ENCODE measurements at places on chromosomes 6 and 20. TPM values are rescaled to one million over a fixed set of nuclear protein-coding genes. Genes with fewer than 3 reads are reported as not detected.

The CTCFL gene
- not detected for total RNA-seq

The SLC17A1 gene
- not detected for total RNA-seq

- no peak for DNase-seq
Observed at GRCh38 chr20:37331060-37331857, 14.7 kb upstream of the SRC start.

DNA sequence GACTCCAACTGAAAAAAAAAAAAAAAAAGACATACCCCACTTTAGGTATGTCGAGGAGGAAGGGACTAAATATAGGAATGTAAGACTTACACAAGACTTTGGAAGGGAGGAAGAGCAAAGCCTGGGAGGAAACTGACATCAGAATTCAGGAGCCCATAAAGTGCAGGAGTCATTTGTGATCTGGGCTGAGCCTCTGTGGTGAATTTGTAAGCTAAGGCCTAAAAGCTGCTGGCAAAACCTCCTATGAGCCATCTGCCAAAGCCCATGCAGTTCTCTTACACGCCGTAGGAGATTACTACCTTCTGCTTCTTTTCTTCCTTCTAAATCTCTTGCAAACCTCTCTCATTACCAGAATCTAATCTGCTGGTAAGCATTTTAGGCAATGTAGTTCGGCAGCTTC, 52.0 kb upstream of the THEMIS start:
- no peak for DNase-seq

GRCh38 chr20:48262955-48263354, 477.7 kb upstream of the SULF2 start:
- DNase-seq = no peak

DNA sequence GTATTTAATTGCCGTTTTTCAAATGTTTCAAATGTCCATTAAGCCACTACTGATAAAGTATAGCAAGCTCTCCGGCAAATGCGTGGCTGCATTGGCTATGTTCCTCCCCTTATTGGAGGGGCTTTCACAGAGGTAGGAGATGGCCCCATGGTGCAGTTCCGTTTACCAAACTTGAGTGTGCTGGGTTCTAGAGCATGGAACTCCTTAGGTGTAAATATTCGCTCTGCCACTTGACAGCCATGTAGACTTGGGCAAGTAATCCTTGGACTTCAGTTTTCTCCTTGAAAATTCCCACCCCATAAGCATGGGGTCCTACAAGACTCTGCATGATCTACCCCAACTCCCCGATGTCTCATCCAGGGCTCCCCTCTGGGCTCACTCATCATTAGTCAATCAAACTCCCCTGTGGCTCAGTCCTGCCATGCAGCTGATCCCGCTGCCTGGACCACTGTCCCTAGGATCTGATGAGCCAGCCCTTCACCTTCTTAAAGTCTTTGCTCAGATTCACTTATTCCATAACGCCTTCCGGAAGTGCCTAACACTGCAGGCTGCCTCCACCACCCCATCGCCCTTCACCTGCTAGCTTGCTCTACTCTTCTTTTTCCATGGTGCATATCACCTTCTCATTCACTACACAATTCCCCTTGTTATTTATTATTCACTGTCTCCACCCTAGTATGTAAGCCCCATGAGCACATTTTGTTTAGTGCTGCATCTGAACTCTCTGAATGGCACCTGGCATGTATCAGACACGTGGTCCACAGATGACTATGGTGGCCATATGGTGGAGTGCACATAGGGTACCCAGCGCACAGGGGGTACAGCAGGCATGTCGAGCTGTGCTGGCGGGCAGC, 18.8 kb downstream of the PRR18 start:
- DNase-seq = no peak
